ENCODE measurements at places on chromosomes 1 and 21. TPM values are rescaled to one million over a fixed set of nuclear protein-coding genes. Genes with fewer than 3 reads are reported as not detected.

GRCh38 chr21:36688324-36688723 lies 10.6 kb upstream of the SIM2 start:
- no peak for DNase-seq
- peaks cover 10% of the 10 kb centered on the region for H3K4me1 ChIP-seq
- no peak overlapping the region for H3K27ac ChIP-seq
- no peak overlapping the region for H3K4me3 ChIP-seq
- H3K27me3 ChIP-seq = peaks cover 91% of the 10 kb centered on the region

DNA sequence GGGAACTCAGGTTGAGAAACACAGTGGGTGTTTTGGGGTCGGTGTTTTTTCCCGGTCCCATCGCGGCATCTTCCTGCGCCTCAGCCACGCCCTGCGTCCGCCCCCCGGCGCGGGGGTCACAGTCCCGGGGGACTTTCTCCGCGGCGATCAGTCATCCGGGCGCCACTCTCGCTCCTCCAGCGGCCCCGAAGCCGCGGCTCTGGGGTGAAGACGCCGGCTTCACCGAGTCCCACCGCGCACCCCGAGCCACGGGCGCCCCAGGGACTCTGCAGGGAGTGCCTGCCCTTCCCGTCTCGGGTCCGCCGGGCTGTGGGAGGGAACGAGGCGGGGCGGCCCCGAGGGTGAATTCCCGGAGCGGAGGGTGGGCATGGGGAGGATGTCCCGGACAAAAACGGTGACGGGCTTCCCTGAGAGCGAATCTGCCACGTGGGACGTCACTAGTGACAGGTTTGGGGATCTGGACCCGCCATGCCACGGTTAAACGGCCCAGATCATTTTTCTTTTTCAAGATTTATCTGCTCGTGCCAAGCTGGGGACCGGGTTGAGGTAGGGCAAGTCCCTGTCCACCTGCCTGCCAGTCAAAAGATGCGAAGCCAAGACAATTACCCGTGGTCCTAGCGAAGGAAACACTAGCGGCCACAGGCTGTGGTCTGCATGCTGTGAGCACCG lies 717 bp upstream of the BATF3 start:
- H3K27me3 ChIP-seq = peaks cover 80% of the 10 kb centered on the region
- no peaks in the 10 kb centered on the region for H3K4me1 ChIP-seq
- H3K27ac ChIP-seq = no peak overlapping the region

DNA sequence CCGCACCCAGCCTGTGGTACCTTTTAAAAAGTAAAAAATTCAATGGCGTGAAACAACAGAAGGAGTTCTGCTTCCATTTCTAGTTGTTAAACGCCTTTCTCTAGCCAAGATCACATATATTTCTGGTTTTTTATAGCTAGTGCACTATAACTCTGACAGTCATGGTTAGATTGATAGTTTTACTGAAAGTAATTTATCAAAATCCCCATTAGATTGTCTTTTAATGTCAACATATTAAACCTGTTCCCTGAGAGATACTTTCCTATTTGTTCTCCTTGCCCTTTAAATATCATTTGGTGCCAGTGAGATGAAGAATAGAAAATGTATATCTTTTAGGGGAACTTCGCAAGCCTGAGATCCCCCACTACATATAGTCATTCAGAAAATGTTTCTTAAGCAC lies 7.3 kb downstream of the SMAP2 start:
- H3K36me3 ChIP-seq = no peaks in the 10 kb centered on the region
- no peak for DNase-seq
- H3K4me3 ChIP-seq = no peak overlapping the region
- no peak overlapping the region for H3K27ac ChIP-seq

DNA sequence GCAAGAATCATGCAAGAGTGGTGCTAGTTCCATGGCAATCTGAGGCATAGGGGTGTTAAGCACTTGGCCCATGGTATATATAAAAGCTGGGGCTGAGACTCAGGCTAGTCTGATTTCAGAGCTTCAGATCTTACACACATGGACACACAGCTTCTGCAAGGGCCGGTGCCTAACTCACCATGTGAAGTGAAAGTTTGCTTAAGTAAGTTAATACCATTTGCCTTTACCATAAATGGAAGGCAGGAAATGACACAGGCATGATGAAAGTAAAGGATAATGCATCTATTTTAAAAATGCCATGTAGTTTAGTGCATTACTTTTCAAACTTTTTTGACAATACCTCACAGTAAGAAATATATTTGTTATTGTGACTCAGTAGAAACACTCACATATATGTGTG lies 122.6 kb downstream of the KCNJ6 start:
- no peaks in the 10 kb centered on the region for H3K4me1 ChIP-seq
- no peak overlapping the region for H3K4me3 ChIP-seq
- no peaks in the 10 kb centered on the region for H3K36me3 ChIP-seq
- H3K27me3 ChIP-seq = peaks cover 2% of the 10 kb centered on the region
- H3K27ac ChIP-seq = no peak overlapping the region
- DNase-seq = no peak

DNA sequence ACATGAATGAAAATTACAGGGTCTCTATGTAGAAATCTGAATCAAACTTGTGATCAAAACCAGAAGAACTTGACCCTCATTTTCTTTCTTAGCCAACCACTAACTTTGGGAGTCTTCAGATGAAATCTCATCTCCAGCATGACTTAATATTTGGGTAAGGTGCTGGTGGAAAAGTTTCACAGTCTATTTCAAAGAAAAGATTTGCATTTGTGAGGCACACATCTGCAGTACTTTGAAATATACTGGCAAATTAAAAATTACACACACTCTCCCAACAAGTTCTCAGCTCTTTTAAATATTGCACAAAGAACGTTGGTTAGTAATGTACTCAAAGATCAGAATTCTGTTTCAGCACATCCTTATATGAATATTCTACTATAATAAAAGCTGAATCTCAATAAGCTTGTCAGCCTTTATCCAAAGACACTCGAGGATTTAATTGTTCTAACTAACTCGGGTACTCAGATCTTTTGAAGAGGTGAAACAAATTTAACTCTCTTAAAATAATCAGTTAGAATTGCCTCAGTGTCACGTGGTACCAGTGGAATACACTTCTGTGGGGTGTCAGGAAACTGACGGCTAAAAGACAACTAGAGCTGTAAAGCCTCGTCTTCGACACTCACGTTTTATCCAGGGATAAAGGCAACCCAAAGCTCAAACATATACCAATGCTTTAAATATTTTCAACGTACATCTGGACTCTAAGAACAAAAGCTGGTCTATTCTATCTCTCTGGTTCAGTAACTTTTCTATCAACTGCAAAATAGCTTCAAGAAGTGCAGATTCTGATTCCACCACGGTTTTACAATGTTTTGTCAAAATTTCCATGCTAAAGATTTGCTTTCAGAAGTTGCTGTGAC lies 19.0 kb downstream of the SAMSN1 start:
- no peak overlapping the region for H3K27ac ChIP-seq
- no peak overlapping the region for H3K4me3 ChIP-seq
- no peaks in the 10 kb centered on the region for H3K27me3 ChIP-seq
- no peaks in the 10 kb centered on the region for H3K36me3 ChIP-seq

DNA sequence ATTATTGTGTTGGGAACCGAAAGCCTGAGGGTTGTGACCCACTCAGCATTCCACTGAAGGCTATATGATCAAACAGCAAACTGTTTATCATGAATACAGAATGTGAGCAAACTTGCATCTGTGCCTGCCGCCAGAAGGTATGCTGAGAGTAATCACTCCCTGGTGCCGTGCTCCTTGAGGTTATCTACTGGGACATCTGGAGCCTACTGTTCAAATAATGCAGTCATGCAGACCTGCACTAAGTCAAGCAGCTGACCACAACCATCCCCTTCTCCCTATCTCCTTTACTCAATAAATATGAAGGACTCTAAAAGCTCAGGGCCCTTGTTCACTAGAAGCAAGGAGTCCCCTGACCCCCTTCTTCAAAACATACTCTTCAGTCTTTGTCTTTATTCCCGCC lies 13.5 kb downstream of the GSTM5 start:
- H3K4me1 ChIP-seq = peaks cover 5% of the 10 kb centered on the region
- no peak for DNase-seq
- H3K27ac ChIP-seq = no peak overlapping the region

DNA sequence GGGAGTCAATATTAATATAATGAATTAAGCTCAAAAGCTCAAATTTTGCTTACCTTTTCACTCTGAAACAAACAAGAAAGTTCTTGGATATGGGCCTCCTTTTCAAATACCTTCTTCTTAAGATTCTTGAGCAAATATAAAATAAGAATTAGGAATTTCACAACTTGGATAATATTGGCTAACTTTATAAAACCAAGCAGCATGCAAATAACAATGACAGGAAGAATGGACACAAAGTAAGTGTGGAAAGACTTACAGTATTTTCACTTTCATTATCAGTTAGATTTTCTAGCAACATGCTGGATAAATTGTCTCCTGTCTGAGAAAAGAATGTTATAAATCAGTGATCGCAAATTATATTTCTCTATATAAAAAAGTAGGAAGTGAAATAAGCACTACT lies 13.2 kb downstream of the ODF2L start:
- H3K36me3 ChIP-seq = peaks cover 9% of the 10 kb centered on the region
- H3K4me1 ChIP-seq = no peaks in the 10 kb centered on the region
- DNase-seq = no peak
- no peak overlapping the region for H3K27ac ChIP-seq

- no peak for DNase-seq
- H3K27ac ChIP-seq = no peak overlapping the region
- H3K4me1 ChIP-seq = peaks cover 7% of the 10 kb centered on the region
- H3K27me3 ChIP-seq = peaks cover 4% of the 10 kb centered on the region
- no peak overlapping the region for H3K4me3 ChIP-seq
- H3K36me3 ChIP-seq = no peaks in the 10 kb centered on the region
Measured at GRCh38 chr1:232876506-232877364, 71.5 kb downstream of the MAP10 start.

- H3K4me1 ChIP-seq = peaks cover 39% of the 10 kb centered on the region
- H3K4me3 ChIP-seq = no peak overlapping the region
- no peaks in the 10 kb centered on the region for H3K36me3 ChIP-seq
- peaks cover 7% of the 10 kb centered on the region for H3K27me3 ChIP-seq
- DNase-seq = no peak
- H3K27ac ChIP-seq = no peak overlapping the region
Measured at GRCh38 chr1:93716941-93717368, 35.3 kb upstream of the BCAR3 start.

DNA sequence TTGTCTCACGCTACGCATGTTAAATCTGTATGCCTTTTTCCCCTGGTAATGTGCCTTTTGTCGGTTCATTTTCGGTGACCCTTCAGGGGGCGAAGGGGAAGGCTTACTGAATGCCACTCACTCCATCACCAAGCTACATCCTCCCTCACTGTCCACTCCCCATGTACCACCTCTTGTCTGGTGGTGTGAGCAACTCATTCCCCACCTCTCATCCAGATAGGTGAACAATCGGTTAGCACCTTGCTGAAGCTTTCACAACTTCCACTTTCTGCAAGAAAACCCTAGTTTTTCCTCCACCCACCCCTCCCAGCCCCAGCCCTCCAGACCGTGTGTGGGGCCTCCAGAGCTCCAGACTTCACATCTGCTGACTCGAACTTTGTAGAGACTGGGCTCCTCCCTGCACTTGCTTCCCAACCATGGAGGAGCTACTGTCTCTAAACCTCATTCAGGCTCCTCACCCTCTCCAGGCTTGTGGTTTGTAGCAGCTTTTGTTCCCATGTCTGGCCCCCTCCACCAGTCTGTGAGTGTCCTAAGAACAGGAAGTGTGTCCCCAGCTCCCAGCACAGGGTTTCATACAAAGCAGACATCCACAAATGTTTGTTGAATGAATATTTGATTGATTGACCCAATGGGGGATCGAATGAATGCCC lies 48.4 kb upstream of the RUNX3 start:
- H3K4me3 ChIP-seq = no peak overlapping the region
- peaks cover 19% of the 10 kb centered on the region for H3K27me3 ChIP-seq
- no peak for DNase-seq
- no peak overlapping the region for H3K27ac ChIP-seq

Gene LRRN2
- 3.4 TPM for total RNA-seq

Gene GNG12
- 17.9 TPM for total RNA-seq

Gene LEMD1
- 5.5 TPM for total RNA-seq

Gene TDRD5
- 0.52 TPM for total RNA-seq

Gene HCN3
- 9.5 TPM for total RNA-seq
